ENCODE measurements at places on chromosomes 16 and 17. TPM values are rescaled to one million over a fixed set of nuclear protein-coding genes. Genes with fewer than 3 reads are reported as not detected.

Gene SLC25A11
- total RNA-seq, result 62.0 TPM

Gene SPATA22
- total RNA-seq, result not detected

Gene PDILT
- total RNA-seq, result not detected

DNA sequence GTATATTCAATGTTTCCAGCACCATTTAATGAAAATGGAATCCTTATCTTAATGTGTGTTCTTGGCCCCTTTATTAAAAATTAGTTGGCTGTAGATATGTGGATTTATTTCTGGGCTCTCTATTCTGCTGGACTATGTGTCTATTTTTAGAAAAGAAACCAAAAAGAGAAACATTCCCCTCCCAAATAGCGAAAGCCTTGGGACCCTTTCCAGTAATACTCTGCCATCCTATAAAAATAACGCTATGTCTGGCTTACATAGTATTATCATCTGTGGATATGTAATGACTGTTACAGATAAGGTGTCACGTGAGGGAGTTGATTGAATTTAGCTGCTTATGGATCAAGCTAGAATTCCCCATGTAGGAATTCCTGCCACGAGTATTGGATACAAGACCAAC lies 279.3 kb upstream of the KIF2B start:
- no peak for DNase-seq

DNA sequence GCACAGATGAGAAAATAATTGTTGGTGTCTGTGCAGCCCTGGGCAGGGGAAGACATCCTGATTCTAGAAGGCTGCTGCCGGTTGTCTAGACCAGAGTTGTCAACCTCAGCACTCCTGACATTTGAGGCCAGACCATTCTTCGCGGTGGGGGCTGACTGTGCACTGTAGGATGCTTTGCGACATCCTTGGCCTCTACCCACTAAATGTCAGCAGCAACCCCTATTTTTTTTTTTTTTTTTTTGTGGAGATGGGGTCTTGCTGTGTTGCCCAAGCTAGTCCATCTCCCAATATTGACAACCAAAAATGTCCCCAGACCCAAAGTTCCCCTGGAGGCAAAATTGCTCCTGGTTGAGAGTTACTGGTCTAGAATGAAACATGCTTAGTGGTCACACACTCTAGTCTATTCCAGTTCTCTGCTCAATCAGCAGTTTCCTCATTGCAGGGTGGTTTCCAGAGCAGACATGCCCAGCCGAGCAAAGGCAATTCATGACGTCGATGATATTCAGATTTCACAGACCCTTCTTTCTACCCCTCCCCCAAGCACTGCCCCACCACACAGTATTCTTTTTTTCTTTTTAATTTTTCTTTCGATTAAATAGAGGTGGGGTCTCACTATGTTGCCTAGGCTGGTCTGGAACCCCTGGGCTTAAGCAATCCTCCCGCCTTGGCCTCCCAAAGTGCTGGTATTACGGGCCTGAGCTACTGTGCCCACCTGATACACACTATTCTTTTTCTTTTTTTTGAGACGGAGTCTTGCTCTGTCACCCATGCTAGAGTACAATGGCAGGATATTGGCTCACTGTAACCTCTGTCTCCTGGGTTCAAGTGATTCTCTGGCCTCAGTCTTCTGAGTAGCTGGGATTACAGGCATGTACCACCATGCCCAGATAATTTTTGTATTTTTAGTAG lies 9.0 kb downstream of the C17orf99 start:
- no peak for DNase-seq

DNA sequence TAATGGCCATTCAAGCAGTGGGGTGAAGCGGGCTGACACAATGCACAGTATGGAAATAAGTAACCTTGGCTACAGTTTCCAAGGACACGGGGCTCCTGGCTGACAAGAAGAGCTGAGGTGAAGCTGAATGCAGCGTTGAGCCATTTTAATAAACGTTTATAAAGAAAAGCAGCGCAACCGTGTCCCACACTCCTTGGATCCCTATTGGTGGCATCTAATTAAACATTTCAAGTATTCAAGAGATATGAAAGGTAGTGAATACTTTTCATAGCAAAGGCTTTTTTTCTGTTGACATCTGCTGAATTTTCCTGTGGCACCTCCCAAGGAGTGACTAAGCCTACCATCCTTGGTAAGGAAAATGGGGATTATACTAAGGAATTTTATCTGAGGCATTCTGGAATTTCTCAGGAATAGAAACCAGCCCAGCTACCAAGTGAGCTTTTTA lies 26.5 kb downstream of the DUSP14 start:
- no peak for DNase-seq

DNA sequence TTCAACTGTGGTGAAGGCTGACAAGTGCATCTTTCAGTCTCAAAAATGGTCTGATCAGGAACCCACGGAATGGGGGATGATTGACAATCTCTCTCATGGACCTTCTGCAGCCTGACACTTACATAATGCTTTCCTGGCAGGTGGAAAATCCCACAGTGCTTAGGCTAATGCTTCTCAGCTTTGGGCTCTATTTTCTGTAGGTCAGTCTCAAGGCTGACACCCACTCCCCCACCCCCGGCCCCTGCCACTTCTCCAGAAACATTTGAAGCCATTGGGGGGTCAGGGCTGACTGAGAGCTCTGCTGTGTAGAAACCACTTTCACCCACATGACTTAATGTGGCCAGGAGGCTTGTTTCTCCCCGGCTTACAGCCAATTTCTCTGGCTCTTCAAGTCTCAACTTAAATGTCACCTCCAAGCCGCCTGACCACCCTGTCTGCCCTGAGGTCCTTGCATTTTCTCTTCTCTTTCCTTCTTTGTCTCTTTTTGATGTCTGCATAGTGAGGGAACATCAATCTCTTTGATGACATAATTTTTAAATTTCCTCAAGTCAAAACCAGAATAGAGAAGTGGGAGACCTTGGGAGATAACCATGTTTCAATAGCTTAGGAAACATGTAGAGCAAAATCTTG lies 16.7 kb upstream of the IRF8 start:
- DNase-seq, result no peak

Measured in ureter (tissue), 1 donor.